HT-29 (cell line): ENCODE measurements at places on chromosomes 7 and 10.

DNA sequence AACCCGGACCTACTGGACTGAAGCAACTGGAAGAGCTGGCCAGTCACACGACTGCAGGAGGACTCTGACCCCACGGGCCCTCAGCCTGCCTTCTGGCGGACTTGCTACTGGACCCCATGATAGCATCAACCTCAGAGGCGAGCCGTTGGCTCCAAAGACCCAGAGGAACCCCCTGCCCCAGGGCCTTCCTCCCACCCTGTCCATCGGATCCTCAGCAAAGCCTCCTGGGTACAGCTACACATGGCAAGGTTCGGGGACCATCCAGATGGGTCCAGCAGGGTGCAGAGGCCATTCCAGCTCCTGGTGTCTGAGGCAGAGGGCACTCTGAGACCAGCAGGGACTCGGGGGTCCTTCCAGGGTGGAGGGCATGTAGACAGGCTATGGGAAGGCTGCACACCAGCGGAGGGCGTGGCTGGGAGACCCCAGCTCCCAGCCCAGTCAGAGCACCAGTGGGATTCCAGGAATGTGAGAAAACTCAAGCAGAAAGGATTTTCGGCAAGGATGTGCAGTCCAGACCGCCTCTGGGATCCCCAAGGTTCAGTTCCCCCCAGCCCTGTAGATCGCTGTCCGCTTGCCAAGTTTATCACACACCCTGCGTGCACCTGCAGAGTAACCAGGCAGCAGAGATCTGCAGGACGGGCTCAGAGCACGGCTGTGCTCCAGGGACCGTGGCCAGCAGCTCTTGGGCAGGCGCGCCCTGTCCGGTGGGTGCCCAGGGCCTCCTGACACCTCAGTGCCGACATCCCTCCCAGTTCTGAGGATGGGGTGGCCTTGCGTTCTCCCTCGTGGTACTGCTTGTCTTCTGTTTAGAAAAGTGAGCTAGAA, 89.8 kb upstream of the PPP2R2D start:
- no peak for DNase-seq

GRCh38 chr7:55733241-55734140, 129.1 kb downstream of the SEPTIN14 start:
- no peak for DNase-seq

GRCh38 chr10:50651808-50652207, 28.1 kb upstream of the SGMS1 start:
- DNase-seq: no peak

DNA sequence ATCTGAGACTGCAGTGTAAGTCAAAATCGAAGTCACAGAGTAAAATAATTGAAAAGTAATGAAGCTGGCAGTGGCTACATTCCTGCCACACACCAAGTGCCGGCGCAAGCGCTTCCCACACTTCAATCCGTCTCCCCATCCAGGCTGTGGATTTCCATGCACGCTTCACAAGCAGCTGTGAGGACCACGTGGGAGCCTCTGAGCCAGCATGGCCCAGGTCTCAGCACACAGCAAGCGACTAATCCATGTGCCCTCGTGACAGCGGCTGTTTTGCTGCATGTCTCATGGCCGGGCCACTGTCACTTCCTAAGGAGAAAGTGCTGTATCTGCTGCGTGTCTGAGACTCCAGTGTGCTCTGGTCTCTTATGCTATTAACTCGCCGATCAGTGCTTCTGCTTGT, 566.9 kb downstream of the DNAJB6 start:
- DNase-seq: no peak

DNA sequence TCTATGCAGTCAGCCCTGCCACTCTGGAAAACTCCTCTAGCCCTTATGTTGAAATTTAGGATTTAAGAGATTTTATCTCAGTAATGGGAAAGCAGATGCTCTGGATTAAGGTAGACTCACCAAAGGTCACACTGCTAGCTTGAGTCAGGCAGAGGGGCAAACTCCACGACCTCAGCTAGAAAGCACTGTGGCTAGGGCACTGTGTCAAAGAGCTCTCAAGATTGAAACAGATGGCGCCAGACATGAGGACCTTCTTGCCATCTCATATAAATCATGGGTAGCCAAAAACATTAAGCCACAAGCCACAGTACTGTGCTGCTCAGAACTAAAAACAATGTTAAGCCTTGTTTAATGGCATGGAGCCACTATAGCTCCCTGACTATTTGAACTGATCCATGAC, 188.7 kb downstream of the DNAJC1 start:
- no peak for DNase-seq

GRCh38 chr10:69839696-69840345, 38.1 kb downstream of the COL13A1 start:
- no peak for DNase-seq

DNA sequence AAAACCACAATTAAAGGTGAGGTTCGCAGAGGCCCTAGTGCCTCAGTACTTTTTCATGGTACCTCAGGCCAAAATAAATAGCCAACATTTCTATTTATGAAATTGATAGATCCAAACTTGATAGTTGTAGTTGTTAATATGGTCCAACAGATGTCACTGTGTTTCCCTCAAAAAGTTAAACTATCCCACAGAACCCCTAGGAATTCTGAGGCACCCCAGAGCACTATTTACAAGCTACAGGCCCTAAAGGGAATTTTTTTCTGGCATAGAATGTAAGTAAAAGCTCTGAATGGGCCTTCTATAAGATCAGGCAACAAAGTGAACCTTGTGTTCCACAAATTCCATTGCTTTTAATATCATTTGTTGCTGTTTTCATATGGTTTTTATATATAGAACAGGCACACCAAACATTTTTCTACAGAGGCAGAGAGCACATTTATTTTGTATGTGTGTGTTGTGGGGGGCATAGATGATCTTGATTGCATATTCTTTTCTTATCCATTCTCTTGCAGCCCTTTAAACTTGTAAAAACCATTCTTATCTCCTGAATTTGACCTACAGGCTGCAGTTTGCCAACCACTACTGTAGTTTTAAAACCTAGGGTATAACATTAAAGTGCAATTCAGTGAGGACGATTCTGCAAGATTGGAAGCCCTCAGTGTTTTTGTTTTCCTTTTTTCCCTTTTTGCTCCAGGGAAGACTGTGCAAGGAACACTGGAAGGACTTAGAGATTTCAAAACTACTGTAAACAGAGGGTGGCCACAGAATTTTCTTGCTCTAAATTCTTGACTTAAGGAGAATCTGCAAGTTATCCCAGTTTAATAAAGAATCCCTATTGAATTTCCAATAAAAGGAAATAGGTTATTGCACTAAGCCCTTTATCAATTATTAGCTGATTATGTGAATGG, 3.5 kb upstream of the ARL4A start:
- DNase-seq: peak; percentile 58

- no peak for DNase-seq
Measured at GRCh38 chr10:27088119-27089044, 11.9 kb downstream of the ANKRD26 start.

DNA sequence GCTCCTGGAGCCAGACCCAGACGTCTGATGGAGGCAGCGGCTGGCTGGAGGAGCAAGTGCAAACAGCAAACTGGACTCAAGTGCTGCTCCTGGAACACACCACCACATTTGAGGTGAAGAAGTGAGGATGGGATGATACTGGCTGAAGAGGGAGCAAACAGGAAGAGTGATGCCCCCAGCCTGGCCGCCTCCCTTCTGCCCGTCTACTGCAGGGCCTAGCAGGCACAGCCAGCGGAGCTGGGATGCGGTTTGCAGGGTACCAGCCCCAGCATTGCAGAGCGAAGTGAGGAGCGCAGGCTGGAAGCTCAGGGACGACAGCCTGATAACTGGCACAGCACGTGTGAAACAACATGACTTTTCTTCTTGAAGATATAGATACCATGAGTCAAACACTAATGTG, 111.8 kb upstream of the ZNF32 start:
- no peak for DNase-seq

- no peak for DNase-seq
Measured at GRCh38 chr7:116702046-116702785, 30.2 kb downstream of the MET start.

DNA sequence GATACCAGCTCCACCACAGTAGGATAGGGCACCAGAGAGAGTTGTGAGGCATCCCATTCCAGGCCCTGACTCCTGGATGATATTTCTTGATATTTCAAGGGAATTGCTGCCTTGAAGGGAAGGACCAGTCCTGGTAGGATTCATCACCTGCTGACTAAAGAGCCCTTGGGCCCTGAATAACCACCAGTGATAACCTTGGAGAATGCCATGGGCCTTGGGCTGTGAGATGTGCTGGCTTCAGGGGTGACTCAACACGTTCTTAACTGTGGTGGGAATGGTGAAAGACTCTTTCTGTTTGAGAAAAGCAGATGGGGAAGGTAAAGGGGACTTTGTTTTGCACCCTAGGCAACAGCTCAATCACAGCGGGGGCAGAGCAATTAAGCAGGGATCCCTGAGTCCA, 21.4 kb upstream of the ASZ1 start:
- DNase-seq: no peak

- peak; percentile 83 for DNase-seq
Measured at GRCh38 chr10:70296406-70296899, 12.6 kb upstream of the NPFFR1 start.

DNA sequence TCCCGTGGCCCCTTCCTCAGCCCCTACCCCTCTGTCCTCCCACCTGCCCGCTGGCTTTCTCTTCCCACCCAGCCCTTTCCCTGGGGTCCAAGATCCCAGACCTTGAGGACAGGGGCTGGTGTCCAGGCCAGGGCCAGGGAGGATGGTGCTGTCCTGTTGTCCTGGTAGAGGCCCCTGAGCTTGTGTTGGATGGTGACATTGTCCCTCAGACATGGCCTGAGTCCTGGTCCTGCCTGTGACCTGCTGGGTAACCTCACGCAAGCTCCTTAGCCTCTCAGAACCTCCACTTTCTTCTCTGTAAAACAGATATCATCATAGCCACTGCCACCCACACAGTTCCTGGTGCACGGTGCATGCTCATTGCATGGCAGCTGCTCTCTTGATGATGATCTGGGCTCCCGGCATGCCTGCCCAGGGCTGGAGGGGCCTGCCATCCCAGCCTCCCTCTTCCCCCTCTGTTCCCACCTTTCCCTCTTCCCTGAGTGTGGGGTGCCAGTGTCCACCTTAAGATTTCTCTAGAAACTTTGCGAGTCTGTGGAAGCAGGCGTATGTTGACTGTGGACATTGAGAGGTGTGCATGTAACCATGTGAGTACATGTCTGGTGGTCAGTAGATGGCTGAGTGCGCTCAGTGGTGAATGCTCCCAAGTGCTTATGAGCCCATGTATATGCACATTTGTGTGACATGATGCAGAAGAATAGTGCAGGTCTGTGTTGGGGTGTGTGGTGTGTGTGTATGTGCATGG, 60.4 kb downstream of the NEURL1 start:
- DNase-seq: no peak

GRCh38 chr7:151999424-152000090, 25.9 kb upstream of the GALNT11 start:
- no peak for DNase-seq

DNA sequence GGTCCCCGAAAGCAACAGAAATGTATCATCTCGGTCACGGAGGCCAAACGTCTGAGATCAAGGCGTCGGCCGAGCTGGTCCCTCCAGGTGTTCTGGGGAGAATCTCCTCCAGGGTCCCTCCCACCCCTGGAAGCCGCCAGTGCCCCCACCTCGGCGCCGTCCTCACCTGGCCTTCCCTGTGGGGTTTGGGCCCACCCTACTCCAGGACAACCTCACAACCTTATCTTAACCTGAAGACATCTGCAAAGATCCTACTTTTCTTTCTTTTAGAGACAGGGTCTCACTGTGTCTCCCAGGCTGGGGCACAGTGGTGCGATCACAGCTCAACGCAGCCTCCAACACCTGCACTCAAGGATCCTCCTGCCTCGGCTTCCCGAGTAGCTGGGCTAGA, 33.4 kb downstream of the ADAP1 start:
- DNase-seq: no peak

GRCh38 chr7:14252458-14252857, 263.0 kb upstream of the ETV1 start:
- no peak for DNase-seq

DNA sequence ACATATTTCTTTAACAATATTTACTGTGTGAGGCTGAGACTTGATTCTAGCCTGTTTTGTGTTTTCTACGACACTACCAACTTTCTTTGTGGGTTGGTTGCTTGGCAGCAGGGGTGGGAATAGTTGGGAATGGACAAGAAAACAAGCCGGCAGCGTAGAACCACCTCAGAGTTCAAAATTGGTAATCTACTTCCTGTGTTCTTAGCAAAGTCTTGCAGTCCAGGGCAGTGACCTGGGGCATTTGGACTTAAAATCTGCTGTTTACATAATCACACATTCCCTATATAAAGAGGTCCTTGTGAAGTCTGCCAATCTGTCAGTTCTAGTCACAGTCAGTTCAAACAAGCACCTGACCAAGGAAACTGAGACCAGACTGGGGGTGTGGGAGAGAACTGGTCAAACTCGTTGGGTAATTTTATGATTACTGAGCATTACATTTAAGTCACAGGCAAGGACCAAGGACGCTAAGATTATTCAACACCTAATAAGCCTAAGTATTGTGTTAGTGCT, 167.9 kb downstream of the CPEB3 start:
- DNase-seq: peak; percentile 90

DNA sequence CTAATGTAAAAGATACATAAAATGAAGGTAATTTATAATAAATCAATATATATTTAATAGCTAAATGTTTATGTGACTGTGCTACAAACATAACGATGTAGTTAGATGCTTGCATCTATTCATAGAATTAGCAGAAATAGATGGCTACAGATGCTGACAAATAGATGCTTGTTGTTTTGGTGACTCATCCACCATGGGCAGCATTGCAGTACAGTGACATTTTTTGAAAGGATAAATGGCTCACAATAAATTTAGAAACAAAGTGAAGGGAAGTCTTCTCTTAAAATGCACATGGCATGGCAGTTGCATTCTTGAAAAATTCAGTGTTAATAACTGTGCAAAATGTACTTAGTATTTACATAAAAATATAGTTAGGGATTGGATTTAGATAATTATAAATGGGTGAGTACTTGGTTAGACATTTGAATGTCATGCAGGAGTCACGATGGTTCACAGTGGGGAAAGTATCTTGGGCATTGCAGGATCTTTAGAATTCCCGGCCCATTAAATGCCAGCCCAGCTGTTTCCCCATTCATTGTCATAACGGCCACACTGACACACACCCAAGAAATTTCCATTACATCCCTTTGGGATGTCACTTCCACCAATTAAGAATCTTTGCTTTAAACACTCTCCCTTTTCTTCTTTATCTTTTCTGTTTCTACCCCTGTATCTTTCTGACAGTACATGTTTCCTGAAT, 564.1 kb downstream of the ATRNL1 start:
- DNase-seq: no peak

DNA sequence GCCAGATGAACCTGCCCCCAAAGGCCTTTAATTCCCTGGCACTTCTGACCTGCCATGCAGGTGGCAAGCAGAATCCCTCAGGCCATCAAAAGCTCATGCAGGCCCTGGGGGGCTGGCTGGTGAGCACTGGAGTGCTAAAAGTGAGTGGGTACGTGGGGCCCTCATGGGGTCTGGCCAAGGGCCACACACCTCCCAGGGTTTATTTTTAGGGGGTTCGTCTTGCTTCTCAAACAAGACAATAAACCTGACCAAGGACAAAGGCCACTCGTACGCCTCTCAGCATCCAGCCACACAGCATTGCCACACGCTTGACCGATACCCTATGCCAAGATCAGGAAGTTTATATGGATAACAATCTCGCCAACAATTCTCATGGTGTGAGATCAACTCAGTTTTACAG, 33.1 kb upstream of the DOCK1 start:
- no peak for DNase-seq
